Mesendoderm (in vitro differentiated cells): ENCODE measurements at places on chromosomes 3 and 15.

- DNase-seq: no peak
These were observed 60.5 kb upstream of the DPH6 start for GRCh38 chr15:35606450-35606779.

GRCh38 chr15:79682851-79683288 lies 213.9 kb downstream of the MTHFS start:
- no peak for DNase-seq

GRCh38 chr15:69755551-69756310 lies 303.1 kb downstream of the RPLP1 start:
- no peak for DNase-seq

- DNase-seq: no peak
These were observed 10.3 kb downstream of the CHD2 start for GRCh38 chr15:92910451-92910850.

- no peak for DNase-seq
These were observed 20.3 kb downstream of the XXYLT1 start for GRCh38 chr3:195250473-195251251.

GRCh38 chr3:120098710-120099109 lies 4.5 kb upstream of the GSK3B start:
- no peak for DNase-seq

GRCh38 chr15:68981941-68982340 lies 32.6 kb upstream of the NOX5 start:
- no peak for DNase-seq

DNA sequence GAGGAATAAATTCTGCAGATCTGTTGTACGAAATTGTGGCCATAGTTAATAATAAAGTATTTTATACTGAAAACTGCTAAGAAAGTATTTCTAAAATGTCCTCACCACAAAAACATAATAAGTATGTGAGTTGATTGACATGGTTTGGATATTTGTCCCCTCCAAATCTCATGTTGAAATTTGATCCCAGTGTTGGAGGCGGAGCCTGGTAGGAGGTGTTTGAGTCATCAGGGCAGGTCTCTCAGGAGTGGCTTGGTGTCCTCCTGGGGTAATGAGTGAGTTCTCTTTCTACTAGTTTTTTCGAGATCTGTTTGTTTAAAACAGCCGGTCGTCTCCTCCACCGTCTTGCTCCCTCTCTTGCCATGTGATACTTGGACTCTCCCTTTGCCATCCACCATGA lies 424.1 kb upstream of the KCNMB2 start:
- DNase-seq: peak; percentile 36
